HCT116 (cell line): ENCODE measurements at places on chromosomes 2 and 18.

- DNase-seq, result no peak
These were observed 127.9 kb downstream of the PIEZO2 start for GRCh38 chr18:11021477-11021876.

DNA sequence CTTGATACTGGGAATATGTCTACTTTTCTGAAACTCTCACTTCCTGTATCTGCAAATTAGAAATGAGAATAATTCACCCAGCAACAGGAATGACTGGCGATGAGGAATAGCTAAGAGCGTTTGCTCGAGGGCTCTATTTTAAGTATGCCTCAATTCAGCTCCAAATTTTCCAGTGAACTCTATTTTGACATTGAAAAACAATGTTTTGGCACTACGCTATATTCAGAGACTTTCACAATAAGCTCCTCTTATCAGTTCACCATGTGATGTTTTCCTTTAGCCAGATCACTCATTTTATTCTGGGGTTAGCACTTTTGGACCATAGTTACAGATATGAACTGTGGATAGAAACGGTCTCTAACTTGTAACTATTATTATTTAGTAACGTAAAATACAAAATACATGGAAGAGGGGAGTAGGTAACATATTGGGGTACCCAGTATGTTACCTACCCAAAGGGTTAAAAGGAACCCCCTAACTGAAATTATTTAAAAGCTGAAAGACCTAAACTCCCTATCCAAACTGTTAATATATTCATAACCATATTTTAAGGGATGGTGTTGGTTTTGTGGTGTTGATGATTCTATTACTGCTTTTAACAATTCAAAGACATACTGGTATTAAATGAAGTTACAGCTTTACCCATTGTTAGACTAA is 28.1 kb downstream of the SLC40A1 start:
- DNase-seq, result no peak

DNA sequence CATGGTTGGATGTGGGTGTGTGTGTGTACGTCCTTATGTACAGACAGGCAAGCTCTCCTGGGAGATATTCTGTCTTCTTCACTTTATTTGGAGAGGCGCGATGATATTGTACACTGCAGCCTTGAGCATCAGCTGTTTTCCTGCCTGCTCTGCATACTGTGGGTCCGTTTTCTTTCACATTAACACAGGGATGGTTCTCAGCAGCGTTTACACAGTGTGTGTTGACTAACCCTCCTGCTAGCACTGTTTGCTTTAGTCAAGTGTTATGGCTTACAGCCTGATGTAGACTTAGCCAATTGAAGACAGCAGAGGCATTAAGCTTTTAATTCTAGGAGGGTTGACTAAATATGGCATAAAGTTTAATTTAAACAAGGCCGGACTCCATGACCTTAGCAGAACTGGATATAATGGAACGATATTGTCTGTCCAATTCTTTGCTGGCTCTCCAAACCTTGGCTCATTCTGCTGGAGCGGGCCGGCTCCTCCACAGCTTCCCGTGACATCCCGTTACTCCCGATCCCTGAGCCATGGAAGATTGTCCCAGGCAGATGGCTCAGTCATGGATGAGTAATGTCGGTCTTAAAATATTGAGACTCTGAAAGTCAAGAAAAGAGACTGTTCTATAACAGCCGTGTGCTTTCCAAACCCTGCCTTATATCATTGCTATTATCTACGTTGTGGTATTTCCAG is 134.7 kb downstream of the TPGS2 start:
- no peak for DNase-seq

DNA sequence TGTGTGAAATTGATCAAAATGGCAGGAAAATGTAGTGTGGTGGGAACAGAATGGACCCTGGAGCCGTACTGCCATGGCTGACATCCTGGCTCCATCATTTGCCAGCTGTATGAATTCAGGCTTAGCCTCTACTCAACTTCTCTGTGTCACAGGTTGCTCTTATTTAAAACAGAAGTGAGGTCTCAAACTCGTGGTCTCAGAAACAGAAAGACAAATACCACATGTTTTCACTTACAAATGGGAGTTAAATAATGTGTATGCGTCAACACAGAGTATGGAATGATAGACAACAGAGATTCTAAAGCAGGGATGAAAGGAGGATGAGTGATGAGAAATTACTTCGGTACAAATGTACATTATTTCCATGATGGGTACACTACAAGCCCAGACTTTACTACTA is 227.4 kb downstream of the DCC start:
- no peak for DNase-seq

DNA sequence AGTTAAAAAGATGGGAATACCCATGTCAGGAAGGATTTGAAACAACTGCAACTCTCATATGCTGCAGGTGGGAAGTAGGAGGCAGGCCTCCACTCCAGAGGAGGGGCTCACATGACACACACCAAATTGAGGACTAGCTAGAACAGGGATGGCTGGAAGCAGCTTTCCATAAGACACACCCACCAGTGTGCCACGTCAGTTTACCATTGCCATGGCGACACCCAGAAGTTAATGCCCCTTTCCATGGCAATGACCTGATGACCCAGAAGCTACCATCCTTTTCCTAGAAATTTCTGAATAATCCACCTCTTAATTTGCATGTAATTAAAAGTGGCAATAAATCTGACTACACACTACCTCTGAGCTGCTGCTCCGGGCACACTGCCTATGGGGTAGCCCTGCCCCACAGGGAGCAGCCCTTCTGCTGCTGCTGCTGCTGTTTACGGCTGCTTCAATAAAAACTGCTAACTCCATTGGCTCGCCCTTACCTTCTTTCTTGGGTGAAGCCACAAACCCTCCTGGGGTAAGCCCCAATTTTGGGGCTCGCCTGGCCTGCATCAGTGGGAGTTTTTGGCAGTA is 89.4 kb downstream of the RRM2 start:
- DNase-seq, result no peak

DNA sequence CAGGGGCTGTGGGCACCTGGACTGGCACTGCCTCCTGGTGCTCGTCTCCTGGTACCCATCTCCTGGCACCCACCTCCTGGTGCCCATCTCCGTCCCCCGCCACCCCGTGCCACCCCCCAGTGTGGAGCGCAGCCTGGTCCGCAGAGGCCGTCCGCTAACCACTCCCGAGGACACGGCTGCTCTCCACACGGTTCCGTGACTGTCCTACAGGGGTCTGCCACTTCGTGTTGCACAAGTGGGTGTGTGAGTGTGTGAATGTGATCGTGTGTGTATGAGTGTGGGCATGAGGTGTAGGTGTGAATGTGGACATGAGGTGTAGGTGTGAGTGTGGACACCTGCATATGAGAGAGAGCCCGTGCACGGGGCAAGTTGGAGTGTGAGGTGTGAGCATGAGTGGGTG is 119.4 kb upstream of the HS6ST1 start:
- no peak for DNase-seq

- DNase-seq, result no peak
These were observed 84.8 kb upstream of the GATA6 start for GRCh38 chr18:22084547-22084946.

DNA sequence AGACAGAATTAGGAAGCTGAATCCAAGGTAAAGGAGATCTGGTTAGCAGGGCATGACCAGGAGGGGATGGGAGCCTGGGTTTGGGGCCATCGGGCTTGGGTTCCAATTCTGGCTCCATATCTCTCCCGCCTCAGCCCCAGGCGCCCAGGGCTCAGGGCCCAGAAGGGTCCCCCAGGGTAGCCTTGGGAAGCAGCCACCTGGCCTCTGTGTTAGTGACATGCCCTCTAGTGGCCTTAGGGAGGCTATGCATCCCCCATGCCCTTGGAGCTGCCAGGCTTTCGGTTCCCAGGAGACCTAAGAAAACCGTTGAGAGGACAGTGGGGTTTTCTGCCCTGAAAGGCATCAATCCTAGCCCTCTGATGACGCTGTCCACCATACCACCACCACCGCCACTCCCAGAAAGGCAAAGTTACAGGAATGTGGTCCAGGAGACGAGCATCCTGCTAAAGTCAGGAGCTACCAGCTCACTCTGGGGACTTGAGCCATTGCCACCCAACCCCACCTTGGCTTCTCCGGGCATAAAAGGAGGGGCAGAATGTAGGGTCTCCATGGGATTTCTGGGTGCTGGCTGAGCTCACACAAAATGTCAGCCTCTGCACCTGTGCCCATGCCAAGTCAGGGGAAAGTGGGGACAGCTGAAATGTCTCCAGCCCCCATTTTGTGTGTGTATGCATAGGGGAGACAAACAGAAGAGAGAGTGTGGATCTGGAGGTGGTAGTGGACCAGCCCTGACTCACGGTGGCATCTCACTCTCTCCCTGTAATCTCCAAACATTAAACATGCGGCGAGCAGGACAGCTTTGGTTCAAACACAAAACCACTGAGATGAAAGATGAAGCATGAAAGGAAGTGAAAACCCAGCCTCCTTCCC is 56.5 kb downstream of the EMX1 start:
- DNase-seq, result peak; percentile 36

DNA sequence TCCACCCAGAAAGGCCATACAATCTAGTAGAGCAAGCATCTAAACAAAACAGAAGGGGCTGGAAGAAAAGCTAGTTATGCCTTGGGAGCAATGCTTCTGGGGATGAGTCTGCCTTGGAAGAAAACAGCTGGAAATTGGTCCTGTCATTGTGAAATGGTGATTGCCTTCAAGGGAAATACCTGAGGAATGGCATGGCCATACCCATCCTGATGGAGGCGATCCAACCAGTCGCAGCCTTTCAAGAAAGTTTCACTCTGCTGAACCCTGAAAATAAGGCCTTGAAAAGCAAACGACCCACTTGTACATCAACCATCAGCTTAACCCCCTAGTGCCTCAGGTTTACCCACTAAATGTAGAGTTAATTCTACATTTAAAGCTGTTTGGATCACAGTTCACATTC is 72.6 kb upstream of the PID1 start:
- DNase-seq, result no peak

DNA sequence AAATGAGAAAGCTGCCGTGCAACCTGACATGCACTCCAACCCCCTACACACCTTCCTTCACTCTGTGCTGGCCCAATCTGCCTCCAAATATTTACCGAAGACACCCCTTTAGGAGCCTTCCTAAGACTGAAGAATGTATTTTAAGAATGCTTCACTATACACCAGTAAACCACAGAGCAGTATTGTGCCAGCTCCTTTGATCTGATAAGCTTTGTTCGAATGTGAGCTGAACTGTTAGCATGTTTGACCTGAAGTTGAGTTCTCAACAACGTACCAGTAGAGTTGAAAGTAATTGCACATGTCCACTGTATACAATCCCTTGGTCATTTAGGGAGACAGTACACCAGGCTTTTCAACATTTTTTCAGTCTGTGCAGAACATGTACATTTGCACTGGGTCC is 259.2 kb downstream of the TGIF1 start:
- no peak for DNase-seq

DNA sequence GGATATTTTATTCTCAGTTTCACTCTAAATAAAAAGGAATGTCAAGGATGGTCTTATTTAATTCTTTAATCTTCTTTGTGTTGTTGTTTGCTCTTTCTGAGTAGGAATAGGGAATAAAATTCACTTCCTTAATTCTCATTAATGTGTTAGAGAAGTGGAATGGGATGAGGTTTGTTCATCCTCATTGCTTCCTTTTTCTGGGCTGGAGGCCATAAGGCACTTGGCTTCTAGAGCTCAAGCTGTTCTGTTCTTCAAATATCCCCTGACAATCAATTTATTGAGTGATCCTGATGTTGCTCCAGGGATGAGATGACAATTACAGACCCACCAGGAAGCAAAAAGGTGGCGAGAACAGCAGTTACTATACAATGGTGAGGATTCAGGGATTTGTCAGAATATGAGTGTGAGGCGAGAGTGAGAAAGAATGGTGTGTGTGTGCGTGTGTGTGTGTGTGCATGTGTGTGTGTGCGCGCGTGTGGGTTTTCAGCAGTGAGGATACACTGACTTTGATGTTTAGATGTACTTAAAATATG is 557.6 kb upstream of the FANCL start:
- DNase-seq, result no peak

DNA sequence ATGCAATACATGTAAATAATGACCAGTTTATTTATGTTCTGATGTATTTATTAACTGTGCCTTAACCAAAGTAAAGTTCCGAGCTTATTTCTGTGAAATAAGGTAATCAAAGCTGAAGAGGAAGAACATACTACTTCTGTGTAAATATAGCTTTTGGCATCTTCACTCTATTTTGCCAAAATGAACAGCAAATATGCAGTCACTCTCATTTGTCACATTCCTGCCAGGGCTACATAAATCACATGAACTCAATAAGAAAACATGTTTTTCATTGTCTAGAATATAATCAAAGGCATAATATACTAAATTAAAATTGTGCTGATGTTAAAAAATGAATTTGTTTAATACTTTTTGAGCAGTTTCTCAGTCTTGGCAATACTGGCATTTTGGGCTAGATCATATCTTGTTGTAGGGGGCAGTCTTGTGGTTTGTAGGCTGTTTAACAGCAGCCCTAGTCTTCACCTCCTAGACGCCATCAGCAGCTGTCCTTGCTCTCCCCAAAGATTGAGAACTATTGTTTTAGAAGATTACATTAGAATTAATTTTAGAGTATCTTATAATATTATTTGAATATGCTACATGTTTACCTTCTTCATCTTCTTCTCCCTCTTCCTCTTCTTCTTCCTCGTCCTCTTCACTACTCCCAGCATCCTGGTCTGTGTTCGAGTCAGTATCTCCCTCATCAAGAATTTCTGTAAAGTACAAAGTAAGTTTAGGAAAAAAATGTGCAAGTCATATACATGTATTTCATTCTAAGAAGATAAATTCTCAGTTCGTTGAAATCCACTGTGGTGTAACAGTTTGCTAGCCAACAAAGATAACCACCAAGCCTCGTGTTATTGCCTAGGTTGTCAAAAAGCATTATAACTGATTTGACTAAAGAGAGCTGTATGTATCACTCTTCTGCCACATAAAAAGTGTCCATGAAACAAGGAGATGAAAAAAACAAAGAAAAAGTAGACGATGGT is 41.5 kb downstream of the CWC22 start:
- no peak for DNase-seq

- DNase-seq, result no peak
These were observed 730 bp downstream of the B3GNT7 start for GRCh38 chr2:231396058-231396821.

DNA sequence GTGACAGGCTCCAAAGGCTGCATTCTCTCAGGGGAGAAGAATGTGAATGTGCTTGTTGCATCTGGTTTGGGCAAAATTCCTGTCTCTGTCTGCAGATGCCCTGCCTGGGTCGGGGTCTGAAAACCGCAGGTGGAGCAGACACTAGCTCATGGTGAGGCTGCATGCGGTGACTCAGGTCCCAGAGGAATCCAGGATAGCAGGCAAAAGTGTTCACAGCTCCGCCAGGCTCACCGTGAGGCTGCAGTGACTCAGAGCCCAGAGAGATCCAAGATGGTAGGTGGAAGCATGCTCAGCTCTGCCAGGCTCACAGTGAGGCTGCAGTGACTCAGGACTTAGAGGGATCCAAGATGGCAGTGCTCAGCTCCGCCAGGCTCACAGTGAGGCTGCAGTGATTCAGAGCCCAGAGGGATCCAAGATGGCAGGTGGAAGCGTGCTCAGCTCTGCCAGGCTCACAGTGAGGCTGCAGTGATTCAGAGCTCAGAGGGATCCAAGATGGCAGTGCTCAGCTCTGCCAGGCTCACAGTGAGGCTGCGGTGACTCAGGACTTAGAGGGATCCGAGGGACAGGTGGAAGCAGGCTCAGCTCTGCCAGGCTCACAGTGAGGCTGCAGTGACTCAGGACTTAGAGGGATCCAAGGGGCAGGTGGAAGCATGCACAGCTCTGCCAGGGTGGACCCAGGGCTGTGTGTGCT is 200.5 kb downstream of the ACKR3 start:
- DNase-seq, result no peak
